Mesenteric fat pad (tissue), 1 donor: ENCODE measurements at places on chromosomes 12 and 14. TPM values are rescaled to one million over a fixed set of nuclear protein-coding genes. Genes with fewer than 3 reads are reported as not detected.

- no peak for DNase-seq
Observed at GRCh38 chr12:109827566-109828550, 5.3 kb downstream of the TRPV4 start.

- no peak for DNase-seq
Observed at GRCh38 chr14:22300646-22301045, 288.4 kb downstream of the DAD1 start.

The TSPAN11 gene
- total RNA-seq, result 1.4 TPM

- no peak for DNase-seq
Observed at GRCh38 chr14:36069535-36069900, 107.0 kb downstream of the PTCSC3 start.

The AGAP2 gene
- 2.1 TPM for total RNA-seq

- DNase-seq, result no peak
Observed at GRCh38 chr12:96548384-96548783, 59.0 kb downstream of the CFAP54 start.

GRCh38 chr12:130871286-130872178 lies at the start of gene RAN:
Gene RAN (plus strand): TSS chr12:130872066. CDS start chr12:130872594, 528 bp downstream.
- DNase-seq, result peak; percentile 98

DNA sequence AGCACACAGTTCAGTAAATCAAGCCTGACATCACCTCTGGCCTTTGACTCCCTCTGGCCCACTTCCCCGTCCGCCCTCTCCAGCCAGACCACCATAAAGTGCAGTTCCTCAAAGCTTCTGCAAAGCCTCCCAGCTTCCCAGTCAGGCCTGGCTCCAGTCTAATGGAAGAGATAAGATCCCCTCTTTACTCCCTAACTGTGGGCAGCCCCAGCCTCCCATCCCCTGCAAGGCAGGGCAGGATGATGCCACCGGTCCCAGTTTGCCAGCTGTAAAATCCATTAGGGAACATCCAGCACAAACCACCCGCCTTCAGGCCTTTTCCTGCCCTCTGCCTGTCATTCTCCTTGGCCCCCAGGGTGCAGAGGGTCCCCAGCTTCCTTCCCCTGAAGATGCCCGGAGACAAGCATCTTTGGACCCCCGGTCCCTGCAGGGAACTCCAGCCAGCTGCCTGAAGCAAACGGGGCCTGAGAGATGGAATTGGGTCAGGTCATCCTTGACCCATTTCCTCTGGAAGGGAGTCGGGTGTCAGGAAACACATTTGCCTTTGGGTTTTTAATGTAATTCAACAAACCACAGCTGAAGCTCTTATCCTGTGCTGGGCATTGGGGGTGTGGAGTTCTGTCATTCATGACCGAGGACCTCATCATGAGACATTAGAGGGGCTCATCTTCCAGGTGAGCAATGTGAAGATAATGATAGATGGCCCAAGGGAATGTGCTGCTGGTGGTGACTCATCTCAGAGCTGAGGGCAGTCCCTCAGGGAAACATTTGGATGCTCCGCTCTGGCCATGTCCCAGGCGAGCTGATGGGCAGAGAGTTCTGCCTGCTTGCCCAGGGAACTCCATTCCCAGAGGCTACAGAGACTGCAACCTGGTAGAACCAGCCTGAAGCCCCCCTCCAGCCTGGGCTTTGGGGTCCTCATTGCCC lies 93.8 kb upstream of the CLMN start:
- DNase-seq, result no peak

DNA sequence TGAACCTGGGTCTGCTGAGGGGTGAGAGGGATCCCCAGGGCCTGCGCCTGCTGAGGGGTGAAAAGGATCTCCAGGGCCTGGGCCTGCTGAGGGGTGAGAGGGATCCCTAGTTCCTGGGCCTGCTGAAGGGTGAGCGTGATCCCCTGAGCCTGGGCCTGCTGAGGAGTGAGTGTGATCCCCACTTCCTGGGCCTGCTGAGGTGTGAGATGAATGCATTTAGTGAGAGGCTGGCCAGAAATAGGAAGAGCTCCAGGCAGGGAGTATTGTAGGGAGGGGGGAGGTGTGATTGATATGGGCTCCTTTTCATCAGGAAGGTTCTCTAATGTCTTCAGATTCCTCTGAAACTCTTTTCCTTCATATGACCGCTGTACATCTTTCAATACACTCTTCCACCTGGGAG lies 43.0 kb downstream of the FAM186A start:
- DNase-seq, result peak; percentile 51

DNA sequence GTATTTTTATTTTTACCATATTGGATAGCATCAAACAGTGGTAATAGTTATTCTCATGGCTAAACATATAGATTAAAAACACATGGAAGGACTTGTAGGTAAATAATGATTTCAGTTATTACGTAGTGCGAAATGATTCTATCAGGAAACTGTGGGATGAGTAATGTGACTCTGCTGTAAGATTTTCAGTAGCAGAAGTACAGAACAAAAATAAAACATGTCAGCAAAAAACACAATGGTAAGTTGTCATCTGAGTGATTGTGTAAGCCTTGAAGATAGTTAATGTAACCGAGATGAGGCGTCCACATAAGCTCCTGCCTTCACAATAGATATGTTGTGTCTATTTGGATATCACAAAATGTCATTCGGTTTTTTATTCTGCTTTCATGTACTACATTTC lies 99.8 kb downstream of the BORCS5 start:
- no peak for DNase-seq

The CLEC2A gene
- not detected for total RNA-seq

The USP44 gene
- 1.3 TPM for total RNA-seq

- DNase-seq, result no peak
Observed at GRCh38 chr12:97968641-97969197, 506.1 kb downstream of the RMST start.

The MYRFL gene
- total RNA-seq, result 0.19 TPM

DNA sequence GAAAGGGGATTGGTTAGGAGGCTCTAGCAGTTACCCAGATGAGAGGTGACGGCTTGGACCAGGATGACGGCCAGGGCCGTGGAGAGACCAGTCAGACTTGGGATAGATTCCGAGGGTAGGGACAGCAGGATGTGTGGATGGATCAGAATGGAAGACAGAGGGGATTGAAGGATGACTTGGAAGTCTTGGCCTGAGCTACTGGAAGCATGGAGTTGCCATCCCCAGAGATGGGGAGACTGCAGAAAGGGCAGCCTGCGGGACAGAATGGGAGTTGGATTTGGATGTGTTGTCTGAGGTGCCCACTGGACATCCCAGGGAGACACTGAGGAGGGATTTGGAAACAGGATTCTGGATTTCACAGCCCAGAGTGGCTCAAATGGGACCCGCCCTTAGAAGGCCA lies 102.3 kb downstream of the CALM1 start:
- peak; percentile 76 for DNase-seq

The RIC8B gene
- total RNA-seq, result 23.3 TPM

GRCh38 chr12:70178038-70178437 lies 65.2 kb upstream of the CNOT2 start:
- DNase-seq, result no peak

DNA sequence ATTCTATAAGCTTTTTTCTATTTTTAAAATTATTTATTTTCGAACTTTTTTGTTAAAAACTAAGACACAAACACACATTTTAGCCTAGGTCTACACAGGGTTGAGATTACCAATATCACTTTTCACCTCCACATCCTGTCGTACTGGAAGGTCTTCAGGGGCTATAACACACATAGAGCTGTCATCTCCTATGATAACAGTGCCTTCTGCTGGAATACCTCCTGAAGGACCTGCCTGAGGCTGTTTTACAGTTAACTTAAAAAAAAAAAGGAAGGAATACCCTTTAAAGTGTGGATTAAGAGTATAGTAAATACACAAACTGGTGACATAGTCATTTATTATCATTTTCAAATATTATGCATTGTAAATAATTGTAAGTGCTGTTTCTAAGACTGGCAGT lies 43.0 kb downstream of the RASSF8 start:
- DNase-seq, result no peak

GRCh38 chr12:64025174-64025958 lies 180.9 kb downstream of the SRGAP1 start:
- DNase-seq, result no peak

The TAS2R42 gene
- not detected for total RNA-seq

- peak; percentile 73 for DNase-seq
Observed at GRCh38 chr12:49942921-49943624, 7.5 kb upstream of the AQP2 start.

The TC2N gene
- 19.0 TPM for total RNA-seq

GRCh38 chr12:13024531-13024916 lies 19.7 kb upstream of the FAM234B start:
- no peak for DNase-seq

GRCh38 chr12:109491671-109492070 lies 14.2 kb downstream of the UBE3B start:
- no peak for DNase-seq

DNA sequence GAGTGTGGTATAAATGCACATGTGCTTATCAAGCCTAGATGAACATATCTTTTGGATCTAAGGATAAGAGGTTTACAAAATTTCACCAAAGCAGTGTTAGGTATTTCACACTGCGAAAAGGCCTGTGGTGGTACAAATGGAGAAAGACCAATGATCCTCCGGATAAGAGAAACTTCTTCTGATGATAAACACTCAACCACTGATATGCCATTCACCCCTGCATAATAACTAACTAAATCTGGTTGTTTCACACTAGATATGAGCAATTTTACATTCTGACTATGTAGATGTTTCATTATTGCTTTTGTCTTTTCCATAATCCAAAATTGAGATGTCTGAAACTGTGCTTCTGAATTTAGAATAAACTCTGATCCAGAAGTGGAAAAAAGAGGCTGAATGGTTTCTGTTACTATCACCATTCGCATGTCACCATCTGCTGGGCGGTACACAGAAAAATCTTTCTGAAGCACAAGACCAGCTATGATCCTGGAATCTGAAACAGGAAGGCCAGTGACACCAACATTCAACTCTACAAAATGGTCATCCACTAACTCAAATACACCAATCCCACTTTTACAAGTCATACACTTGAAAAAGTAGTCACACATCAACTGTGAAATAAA lies 1.3 kb downstream of the BBS10 start:
- no peak for DNase-seq

The LACRT gene
- total RNA-seq, result not detected

The CCDC196 gene
- total RNA-seq, result not detected

DNA sequence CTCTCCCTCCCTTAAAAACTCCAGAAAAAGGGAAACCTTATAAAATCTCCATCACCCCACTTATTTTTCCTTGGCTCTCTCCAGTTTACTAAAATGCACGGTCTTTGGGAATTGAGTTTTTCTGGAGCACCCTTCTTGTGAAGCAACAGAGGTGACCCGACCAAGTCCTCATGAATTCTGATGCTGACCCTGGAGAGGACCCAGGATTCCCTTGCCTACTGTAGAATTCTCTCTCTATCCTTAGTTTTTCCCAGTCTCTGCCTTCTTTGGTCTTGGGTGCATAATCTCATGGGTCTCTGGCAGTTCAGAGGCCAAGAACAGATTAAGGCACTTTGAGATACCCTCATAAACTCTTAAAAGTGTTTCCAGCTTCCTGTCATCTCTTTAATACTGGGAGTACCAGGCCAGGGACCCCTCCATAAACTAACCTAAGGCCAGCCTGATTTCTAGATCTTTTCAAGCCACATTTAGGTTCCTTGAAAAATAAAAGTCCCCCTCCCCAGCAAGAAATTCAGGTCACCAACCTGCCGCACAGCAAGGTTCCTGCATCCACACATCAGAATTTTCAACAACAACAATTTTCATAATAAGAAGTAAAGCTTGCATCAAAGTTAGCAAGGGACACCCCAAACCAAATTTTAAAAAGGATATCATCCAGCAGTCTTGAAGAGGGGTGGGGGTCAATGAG lies 5.1 kb upstream of the HOXC4 start:
- no peak for DNase-seq

The CLEC1B gene
- not detected for total RNA-seq

The FGD4 gene
- 41.6 TPM for total RNA-seq

The NPFF gene
- total RNA-seq, result not detected

DNA sequence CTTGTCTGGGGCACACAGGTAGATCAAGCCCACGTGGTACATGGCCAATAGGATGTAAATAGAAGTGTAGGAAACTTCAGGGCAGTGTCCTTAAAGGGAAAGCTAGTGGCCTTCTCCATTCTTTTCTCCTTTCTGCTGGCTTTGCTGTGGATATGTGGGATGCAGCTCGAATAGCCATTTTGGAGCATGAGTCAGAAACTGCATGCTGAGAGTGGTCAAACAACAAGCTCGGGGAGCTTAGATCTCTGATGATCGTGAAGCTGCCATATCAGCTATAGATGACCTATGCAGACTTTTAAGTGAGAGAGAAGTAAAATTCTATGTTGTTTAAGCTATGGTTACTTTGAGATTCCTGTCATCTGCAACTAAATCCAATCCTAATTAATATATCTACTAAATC lies 241.3 kb upstream of the DAAM1 start:
- no peak for DNase-seq

- DNase-seq, result no peak
Observed at GRCh38 chr12:95231190-95231589, 13.6 kb downstream of the VEZT start.

The ACOT4 gene
- 4.9 TPM for total RNA-seq

The TMEM117 gene
- 7.7 TPM for total RNA-seq

GRCh38 chr12:108352591-108352990 lies 13.5 kb upstream of the CMKLR1 start:
- DNase-seq, result no peak

GRCh38 chr14:63308723-63309317 lies 9.9 kb downstream of the GPHB5 start:
- DNase-seq, result no peak

The KIF26A gene
- 3.2 TPM for total RNA-seq
